Activated naive CD4-positive, alpha-beta T cell treated with anti-CD3 and anti-CD28 coated beads, Interleukin-2, amount 10 ng/mL, durations not matched to agents 5 hours and 36 hours (primary cell): ENCODE measurements at places on chromosomes 3 and 15. TPM values are rescaled to one million over a fixed set of nuclear protein-coding genes. Genes with fewer than 3 reads are reported as not detected.

The CLDN11 gene
- not detected for total RNA-seq

The FEZF2 gene
- not detected for total RNA-seq

The RASGRF1 gene
- not detected for total RNA-seq

The C3orf80 gene
- not detected for total RNA-seq

The SPTBN5 gene
- total RNA-seq, result 2.3 TPM

The RYR3 gene
- total RNA-seq, result not detected

The SMCO1 gene
- total RNA-seq, result not detected

The GTF2E1 gene
- 26.7 TPM for total RNA-seq

The POTEB3 gene
- total RNA-seq, result not detected

The SLC6A20 gene
- not detected for total RNA-seq

The CRYGS gene
- 4.3 TPM for total RNA-seq

The DAZL gene
- not detected for total RNA-seq

The CPNE4 gene
- not detected for total RNA-seq

The CACNA2D3 gene
- total RNA-seq, result not detected

The CCRL2 gene
- 5.2 TPM for total RNA-seq

The MUC13 gene
- not detected for total RNA-seq

The XYLB gene
- 3.4 TPM for total RNA-seq

The DPPA2 gene
- not detected for total RNA-seq

The GALK2 gene
- total RNA-seq, result 26.5 TPM

The AP3S2 gene
- 21.6 TPM for total RNA-seq

The RBP2 gene
- total RNA-seq, result not detected

The SLC22A14 gene
- total RNA-seq, result not detected

The GOLGA8G gene
- not detected for total RNA-seq

The ALPK3 gene
- total RNA-seq, result 0.22 TPM

The GABRR3 gene
- not detected for total RNA-seq

The PATL2 gene
- total RNA-seq, result 25.5 TPM

The SNTN gene
- total RNA-seq, result not detected

The MOBP gene
- total RNA-seq, result not detected

The NME9 gene
- total RNA-seq, result 0.30 TPM

The CNTN3 gene
- total RNA-seq, result not detected

The SLC49A4 gene
- total RNA-seq, result 3.9 TPM

The SLC28A1 gene
- not detected for total RNA-seq
